ENCODE measurements at places on chromosomes 3 and 15. TPM values are rescaled to one million over a fixed set of nuclear protein-coding genes. Genes with fewer than 3 reads are reported as not detected.

Gene OR5K2
- not detected for total RNA-seq

Gene ADAMTS7
- total RNA-seq: 13.6 TPM

Gene GALNT15
- total RNA-seq: 9.4 TPM

Gene ESYT3
- 0.97 TPM for total RNA-seq

Gene ZBED2
- 0.12 TPM for total RNA-seq

Gene GATM
- total RNA-seq: not detected

Gene AP3B2
- total RNA-seq: 1.6 TPM

Gene DNAJA4
- total RNA-seq: 3.9 TPM

Gene AHSG
- total RNA-seq: not detected

Gene MYZAP
- total RNA-seq: not detected

Gene INO80
- 28.1 TPM for total RNA-seq

Gene TTLL3
- 45.4 TPM for total RNA-seq

Gene KCNMB3
- total RNA-seq: 1.9 TPM

Gene NR2E3
- not detected for total RNA-seq

Gene ACOX2
- 24.7 TPM for total RNA-seq

Gene DNAH1
- total RNA-seq: 9.2 TPM
